Psoas muscle (tissue), 8 donors: ENCODE measurements at places on chromosomes 13 and 19. TPM values are rescaled to one million over a fixed set of nuclear protein-coding genes. Genes with fewer than 3 reads are reported as not detected.

- no peak overlapping the region for H3K4me3 ChIP-seq
- H3K27me3 ChIP-seq = no peaks in the 10 kb centered on the region
- H3K4me1 ChIP-seq = no peaks in the 10 kb centered on the region
- DNase-seq = peak; percentile 75
- H3K36me3 ChIP-seq = no peaks in the 10 kb centered on the region
These were observed 409.3 kb downstream of the ZNF536 start for GRCh38 chr19:30781519-30781918.

DNA sequence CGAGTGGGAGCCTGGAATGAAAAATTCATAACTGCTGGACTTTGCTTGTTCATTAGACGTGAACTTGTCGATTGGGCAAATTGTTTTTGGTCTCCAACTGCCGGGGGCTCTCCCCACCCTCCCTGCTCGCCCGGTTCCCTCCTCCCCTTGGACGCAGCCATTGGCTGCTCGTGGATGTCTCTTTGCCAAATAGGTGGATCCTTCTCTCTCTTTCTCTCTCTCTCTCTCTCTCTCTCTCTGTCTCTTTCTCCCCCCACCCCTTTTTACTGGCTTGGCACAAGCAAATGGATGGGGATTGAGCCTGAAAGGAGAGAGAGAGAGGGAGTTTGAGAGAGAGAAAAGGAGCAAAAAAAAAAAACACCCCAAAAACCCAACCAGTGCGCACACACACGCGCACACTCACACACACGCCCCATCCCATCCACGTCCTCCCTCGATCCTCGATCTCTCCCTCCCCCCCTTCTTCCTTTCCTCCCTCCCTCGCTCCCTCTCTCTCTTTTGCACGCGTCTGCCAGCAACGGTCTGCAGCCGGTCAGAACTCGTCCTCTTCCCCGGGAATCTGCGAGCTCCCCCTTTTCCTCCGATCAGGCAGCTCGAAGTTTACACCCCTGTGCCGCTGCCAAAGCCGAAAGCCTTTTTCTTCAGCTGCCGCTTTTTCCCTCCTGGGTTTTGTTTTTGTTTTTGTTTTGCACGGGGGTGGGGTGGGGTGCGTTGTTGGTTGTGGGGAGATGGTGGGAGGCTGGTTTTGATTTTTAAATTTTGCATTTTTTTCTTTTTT, 27.8 kb downstream of the NFIX start:
- peak overlapping the region; percentile 64 for H3K4me3 ChIP-seq
- H3K4me1 ChIP-seq = peaks cover 88% of the 10 kb centered on the region
- H3K27ac ChIP-seq = peak overlapping the region; percentile 99
- H3K36me3 ChIP-seq = no peaks in the 10 kb centered on the region
- H3K27me3 ChIP-seq = no peaks in the 10 kb centered on the region
- peak; percentile 87 for DNase-seq

- no peak for DNase-seq
- no peaks in the 10 kb centered on the region for H3K27me3 ChIP-seq
- H3K4me3 ChIP-seq = no peak overlapping the region
- no peak overlapping the region for H3K27ac ChIP-seq
- no peaks in the 10 kb centered on the region for H3K4me1 ChIP-seq
These were observed 179.4 kb downstream of the FGF9 start for GRCh38 chr13:21850013-21851006.

- no peaks in the 10 kb centered on the region for H3K36me3 ChIP-seq
- no peak overlapping the region for H3K4me3 ChIP-seq
- no peaks in the 10 kb centered on the region for H3K27me3 ChIP-seq
- H3K4me1 ChIP-seq = peaks cover 45% of the 10 kb centered on the region
- H3K27ac ChIP-seq = peak overlapping the region; percentile 74
- DNase-seq = no peak
These were observed 248.8 kb downstream of the RGCC start for GRCh38 chr13:41706152-41706551.

- H3K36me3 ChIP-seq = no peaks in the 10 kb centered on the region
- H3K27me3 ChIP-seq = no peaks in the 10 kb centered on the region
- no peak for DNase-seq
- H3K4me1 ChIP-seq = no peaks in the 10 kb centered on the region
These were observed 188.2 kb upstream of the TSC22D1 start for GRCh38 chr13:44764302-44764692.

- H3K27me3 ChIP-seq = no peaks in the 10 kb centered on the region
- H3K36me3 ChIP-seq = no peaks in the 10 kb centered on the region
- H3K4me3 ChIP-seq = no peak overlapping the region
- DNase-seq = no peak
These were observed 219.1 kb upstream of the NBEA start for GRCh38 chr13:34722922-34723321.

GRCh38 chr13:46622630-46623256, 69.8 kb downstream of the LRCH1 start:
- H3K27ac ChIP-seq = no peak overlapping the region
- DNase-seq = peak; percentile 29
- no peaks in the 10 kb centered on the region for H3K27me3 ChIP-seq
- peaks cover 15% of the 10 kb centered on the region for H3K4me1 ChIP-seq
- H3K36me3 ChIP-seq = no peaks in the 10 kb centered on the region

DNA sequence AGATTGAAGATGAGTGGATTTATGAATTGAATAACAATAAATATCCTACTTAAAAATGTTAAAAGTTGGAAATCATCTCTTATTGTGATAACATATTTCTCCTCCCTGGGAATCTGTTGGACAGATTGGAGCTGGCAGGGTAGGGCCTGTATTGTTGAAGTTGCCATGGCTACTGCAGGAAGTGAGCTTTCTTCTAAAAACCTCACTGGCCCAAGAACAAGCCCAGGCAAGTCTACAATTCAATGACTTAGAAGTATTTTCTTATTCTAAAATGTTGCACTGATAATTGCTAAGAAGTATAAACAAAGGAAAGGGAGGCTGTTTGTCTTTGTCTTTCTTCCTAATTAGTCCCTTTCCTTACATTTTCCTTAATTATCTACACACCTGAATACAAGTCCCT, 112.1 kb downstream of the DLEU7 start:
- H3K4me1 ChIP-seq = no peaks in the 10 kb centered on the region
- no peak for DNase-seq
- H3K36me3 ChIP-seq = no peaks in the 10 kb centered on the region
- H3K27me3 ChIP-seq = no peaks in the 10 kb centered on the region
- H3K4me3 ChIP-seq = no peak overlapping the region

DNA sequence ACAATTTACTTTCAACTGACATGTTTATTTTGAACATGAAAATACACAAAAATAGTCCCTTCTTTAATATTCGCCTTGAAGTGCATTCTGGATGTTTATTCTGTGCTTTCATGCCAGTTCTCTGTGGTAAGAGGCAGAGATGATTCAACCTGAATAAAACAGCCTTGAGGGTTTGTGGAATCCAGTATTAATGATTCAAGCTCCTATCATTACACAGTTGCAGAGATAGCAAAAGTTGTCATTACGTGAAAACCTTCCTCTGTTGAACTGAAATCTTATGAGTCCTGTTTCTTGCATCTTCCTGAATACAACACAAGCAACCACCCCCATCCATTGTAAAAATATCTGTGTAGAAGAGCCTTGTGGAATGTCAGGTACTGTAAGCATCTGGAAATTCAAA, 142.3 kb upstream of the HTR2A start:
- no peak overlapping the region for H3K4me3 ChIP-seq
- H3K36me3 ChIP-seq = no peaks in the 10 kb centered on the region
- H3K27ac ChIP-seq = no peak overlapping the region
- no peaks in the 10 kb centered on the region for H3K27me3 ChIP-seq

DNA sequence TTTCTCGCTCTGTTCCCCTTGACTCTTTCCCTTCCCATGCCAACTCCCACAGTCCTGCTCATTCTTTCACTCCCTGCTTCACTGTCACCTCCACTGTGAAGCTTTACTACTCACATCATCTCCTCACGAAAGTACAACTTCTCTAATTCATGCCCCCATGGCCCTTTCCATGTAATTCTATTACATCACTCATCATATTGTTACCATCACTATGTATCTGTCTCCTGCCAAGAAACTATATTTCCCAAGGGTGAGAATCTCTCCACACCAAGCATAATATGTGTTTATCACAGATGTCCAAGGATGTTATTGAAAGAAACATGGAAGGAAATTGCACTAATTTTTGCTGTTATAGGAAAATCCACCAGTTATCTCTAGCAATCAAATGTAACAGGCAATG, 37.2 kb upstream of the LRCH1 start:
- DNase-seq = no peak
- H3K27me3 ChIP-seq = no peaks in the 10 kb centered on the region
- no peaks in the 10 kb centered on the region for H3K36me3 ChIP-seq
- H3K4me1 ChIP-seq = no peaks in the 10 kb centered on the region
- H3K4me3 ChIP-seq = no peak overlapping the region
- no peak overlapping the region for H3K27ac ChIP-seq

- no peaks in the 10 kb centered on the region for H3K4me1 ChIP-seq
- H3K27ac ChIP-seq = no peak overlapping the region
- no peak for DNase-seq
- no peak overlapping the region for H3K4me3 ChIP-seq
These were observed 217.6 kb downstream of the PCCA start for GRCh38 chr13:100306434-100306999.

- DNase-seq = no peak
- H3K27me3 ChIP-seq = no peaks in the 10 kb centered on the region
- H3K36me3 ChIP-seq = no peaks in the 10 kb centered on the region
These were observed 56.5 kb downstream of the CDK8 start for GRCh38 chr13:26310470-26310869.

GRCh38 chr19:39347332-39348164, 5.3 kb downstream of the SAMD4B start:
- no peak for DNase-seq
- no peaks in the 10 kb centered on the region for H3K27me3 ChIP-seq
- H3K36me3 ChIP-seq = peaks cover 13% of the 10 kb centered on the region
- H3K4me1 ChIP-seq = peaks cover 63% of the 10 kb centered on the region
- no peak overlapping the region for H3K4me3 ChIP-seq
- H3K27ac ChIP-seq = peak overlapping the region; percentile 58

DNA sequence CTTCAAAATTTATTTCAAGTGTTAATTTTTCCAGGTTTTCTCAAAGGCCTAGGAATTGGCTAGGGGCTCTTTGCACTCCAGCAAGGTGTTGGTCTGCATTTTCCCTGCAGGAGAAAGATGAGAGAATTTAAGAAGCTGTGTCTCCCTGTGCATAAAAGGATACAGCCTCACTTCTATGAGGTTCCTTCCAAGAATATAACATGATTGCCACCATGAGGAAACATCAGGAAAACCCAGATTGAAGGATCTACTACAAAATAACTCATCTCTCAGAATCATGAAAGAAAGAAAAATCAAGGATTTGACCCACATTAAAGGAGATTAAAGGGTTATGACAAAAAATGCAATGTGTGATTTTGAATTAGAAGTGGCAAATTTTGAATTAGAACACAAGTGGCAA, 69.9 kb downstream of the RUBCNL start:
- H3K4me3 ChIP-seq = no peak overlapping the region
- no peaks in the 10 kb centered on the region for H3K36me3 ChIP-seq
- no peak for DNase-seq

GRCh38 chr13:50126993-50127725, 111.9 kb downstream of the KCNRG start:
- peak overlapping the region; percentile 100 for H3K27ac ChIP-seq
- peaks cover 26% of the 10 kb centered on the region for H3K4me1 ChIP-seq
- DNase-seq = peak; percentile 57

DNA sequence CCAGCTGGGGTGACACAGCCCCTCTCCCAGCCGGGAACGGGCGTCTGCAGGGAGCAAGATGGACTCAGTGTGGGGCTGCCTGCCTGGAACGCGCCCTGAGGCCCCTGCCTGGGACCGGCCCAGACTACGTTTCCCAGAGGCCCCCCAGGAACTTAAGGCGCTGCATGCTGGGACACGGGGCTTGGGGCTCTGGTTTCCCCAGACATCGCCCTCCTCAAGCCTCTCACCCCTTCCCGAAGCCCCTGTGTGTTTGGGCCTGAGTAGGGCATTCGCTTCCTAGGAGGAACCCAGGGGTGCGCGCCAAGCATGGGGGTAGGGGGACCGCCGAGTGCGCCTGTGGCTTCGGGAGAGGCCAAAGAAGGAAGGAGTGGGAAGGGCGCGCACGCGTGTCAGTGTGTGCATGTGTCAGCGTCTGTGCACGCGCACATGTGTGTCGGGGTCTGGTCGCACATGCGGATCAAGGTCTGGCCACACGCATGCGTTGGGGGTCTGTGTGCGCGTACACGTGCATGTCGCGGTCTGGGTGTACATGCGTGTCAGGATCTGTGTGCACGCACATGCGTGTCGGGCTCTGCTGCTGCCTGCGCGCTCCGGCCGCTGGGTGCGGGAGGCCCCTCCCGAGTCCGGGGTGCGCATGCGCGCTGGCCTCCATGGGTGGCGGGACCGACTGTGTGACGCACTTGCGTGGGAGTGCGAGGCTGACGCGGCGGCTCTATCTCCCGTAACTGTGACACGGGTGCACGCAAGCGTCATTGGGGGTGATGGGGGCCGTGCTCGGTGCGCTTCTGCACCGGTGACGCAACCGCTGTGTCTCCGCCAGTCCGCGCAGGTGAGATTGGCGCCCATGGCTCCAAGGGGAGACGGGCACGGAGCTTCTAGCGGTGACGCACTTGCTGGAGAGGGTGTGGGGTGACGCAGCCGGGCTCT, 16.2 kb downstream of the ZNF331 start:
- peaks cover 5% of the 10 kb centered on the region for H3K4me1 ChIP-seq
- peak; percentile 89 for DNase-seq
- peak overlapping the region; percentile 72 for H3K27ac ChIP-seq
- H3K36me3 ChIP-seq = peaks cover 15% of the 10 kb centered on the region

GRCh38 chr19:2050349-2050990, 574 bp downstream of the MKNK2 start:
- H3K27me3 ChIP-seq = no peaks in the 10 kb centered on the region
- peak overlapping the region; percentile 98 for H3K27ac ChIP-seq
- peak; percentile 42 for DNase-seq

DNA sequence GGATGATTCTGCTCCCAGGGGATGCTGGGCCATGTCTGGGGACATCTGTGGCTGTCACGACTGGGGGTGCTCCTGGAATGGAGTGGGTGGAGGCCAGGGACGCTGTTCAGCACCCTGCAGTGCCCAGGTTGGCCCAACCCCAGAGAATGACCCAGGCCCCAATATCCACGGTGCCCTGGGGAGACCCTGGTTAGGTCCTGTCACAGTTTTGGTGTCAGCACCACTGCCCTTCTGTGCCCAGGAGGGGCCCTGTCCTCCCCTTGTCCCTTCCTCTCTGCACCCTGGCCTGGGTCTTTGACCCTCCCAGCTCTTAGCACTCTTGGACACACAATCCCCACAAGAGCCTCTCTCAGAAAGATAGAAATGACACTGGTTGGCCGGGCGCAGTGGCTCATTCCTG, 85.3 kb downstream of the GADD45B start:
- no peaks in the 10 kb centered on the region for H3K4me1 ChIP-seq
- H3K27me3 ChIP-seq = no peaks in the 10 kb centered on the region
- H3K27ac ChIP-seq = no peak overlapping the region
- no peaks in the 10 kb centered on the region for H3K36me3 ChIP-seq
- no peak overlapping the region for H3K4me3 ChIP-seq

Gene PCSK4
- 0.96 TPM for total RNA-seq

Gene TPTE2
- not detected for total RNA-seq

Gene LIPE
- total RNA-seq = 27.7 TPM

Gene FGF21
- total RNA-seq = 6.2 TPM

Gene CYP4F2
- total RNA-seq = not detected

Gene KLK3
- not detected for total RNA-seq

Gene PROZ
- total RNA-seq = not detected

Gene CTXN1
- total RNA-seq = not detected

Gene BICRA
- total RNA-seq = 9.6 TPM

Gene IGFL3
- total RNA-seq = not detected

Gene C19orf67
- total RNA-seq = not detected

Gene APOC4
- total RNA-seq = not detected

Gene IFNL1
- not detected for total RNA-seq
